Karpas-422 (cell line): ENCODE measurements at places on chromosomes 11 and 22. TPM values are rescaled to one million over a fixed set of nuclear protein-coding genes. Genes with fewer than 3 reads are reported as not detected.

DNA sequence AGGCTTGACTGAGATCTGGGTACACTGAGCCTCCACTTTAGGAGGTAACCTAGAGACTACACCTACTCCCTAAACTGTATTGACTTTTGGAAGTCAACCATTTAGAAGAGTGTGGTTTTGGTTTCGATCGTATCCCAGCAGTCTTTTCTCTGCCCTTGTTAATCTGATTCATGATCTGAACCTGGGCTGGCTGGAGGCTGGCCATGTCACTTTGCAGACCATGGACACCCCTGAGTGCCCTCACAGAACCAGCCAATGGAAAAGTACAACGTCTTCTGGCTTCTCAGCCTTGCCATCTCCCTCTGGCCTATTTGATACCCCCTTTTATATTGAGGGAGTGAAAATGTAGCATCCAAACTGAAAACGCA is 10.8 kb downstream of the EHF start:
- no peak for DNase-seq

GRCh38 chr11:37040921-37041320 is 442.9 kb upstream of the RAG2 start:
- DNase-seq, result no peak

DNA sequence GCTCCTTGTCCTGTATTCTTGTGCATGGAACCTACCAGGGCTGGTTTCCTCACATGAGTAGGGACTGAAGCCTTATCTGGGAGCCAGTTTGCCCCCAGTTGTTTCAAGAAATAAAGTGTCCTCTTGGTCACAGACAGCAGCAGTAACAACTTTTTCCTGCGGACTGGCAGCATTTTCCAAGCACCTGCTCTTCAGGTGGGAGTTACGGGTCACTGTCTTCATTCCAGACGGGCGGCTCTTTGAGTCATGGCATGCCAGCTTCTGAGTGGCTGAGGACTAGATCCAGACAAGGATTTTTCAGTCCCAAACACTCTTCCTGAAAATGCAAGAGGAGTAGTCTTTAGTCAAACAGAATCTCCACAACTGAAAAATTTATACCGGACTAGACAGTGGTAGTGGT is 2.7 kb upstream of the CD44 start:
- no peak for DNase-seq

- no peak for DNase-seq
These were observed 97.9 kb upstream of the RRM1 start for GRCh38 chr11:3996651-3997050.

DNA sequence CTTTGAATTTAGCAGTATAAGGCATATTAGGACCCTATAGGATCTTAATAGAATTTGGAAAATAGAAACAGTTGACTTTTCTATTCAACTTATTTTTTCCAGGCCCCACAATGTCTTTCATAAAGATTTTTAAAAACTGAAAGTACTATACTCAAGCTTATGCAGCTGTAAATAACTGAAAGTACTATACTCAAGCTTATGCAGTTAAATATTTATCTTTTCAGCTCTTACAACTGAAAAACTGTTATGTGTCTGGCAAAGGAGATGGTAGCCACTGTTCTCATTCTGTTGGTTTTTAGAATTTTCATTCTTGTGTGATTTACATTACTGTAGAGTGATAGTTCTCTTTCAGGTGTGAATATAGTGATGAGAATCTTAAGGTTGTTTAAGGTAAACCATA is 16.5 kb downstream of the HIPK3 start:
- DNase-seq, result no peak

DNA sequence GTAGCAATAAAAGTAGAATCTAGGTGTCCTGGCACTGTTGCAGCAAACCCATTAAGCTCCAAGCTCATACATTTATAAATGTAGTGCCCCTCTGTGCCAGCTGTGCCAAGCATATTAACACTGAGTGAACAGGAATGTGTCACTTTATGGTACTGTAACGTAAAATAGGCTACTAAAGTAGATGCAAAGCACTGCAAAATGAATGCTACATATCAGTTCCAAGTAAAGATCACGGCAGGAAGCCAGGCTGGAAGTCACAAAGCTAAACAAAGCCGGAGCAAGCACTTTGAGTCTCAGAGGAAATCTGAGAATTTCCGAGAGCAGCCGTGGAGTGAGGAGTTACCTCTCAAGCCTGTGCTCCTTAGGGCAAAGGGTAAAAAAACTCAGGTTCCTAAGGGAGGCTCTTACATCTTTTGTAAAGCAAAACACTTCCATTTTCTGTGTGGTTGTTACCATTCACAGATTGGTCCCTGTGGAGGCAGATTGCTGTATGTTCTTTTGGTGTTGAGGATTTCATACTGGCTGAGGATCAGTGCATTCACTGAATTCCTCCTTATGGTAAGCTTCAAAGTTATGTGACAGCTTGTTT is 85.7 kb downstream of the WNT11 start:
- DNase-seq, result no peak

Gene CD3D
- total RNA-seq, result 3.7 and 5.7 TPM in 2 replicates

Gene AQP11
- 1.3 and 1.9 TPM in 2 replicates for total RNA-seq

Gene OR4A16
- total RNA-seq, result not detected in 2 replicates

Gene OR5M8
- total RNA-seq, result not detected in 2 replicates

Gene KCNJ11
- 0.26 and 0.58 TPM in 2 replicates for total RNA-seq

Gene SMC1B
- total RNA-seq, result not detected in 2 replicates

Gene CDC42BPG
- total RNA-seq, result 0.15 and 0.22 TPM in 2 replicates

Gene CRYBB3
- not detected in 2 replicates for total RNA-seq

Gene CYTH4
- total RNA-seq, result 11.1 and 12.6 TPM in 2 replicates
